ENCODE measurements at places on chromosomes 7 and 10. TPM values are rescaled to one million over a fixed set of nuclear protein-coding genes. Genes with fewer than 3 reads are reported as not detected.

Gene FAM131B
- total RNA-seq: 3.2 TPM

Gene TUBB8
- total RNA-seq: not detected

Gene CAV2
- total RNA-seq: 186 TPM

Gene STAMBPL1
- total RNA-seq: 48.9 TPM

Gene FGL2
- 86.5 TPM for total RNA-seq

Gene FRMPD2
- 0.20 TPM for total RNA-seq

Gene PRLHR
- not detected for total RNA-seq

Gene WNT8B
- not detected for total RNA-seq

Gene ENTPD1
- total RNA-seq: 2.7 TPM

Gene NOS3
- total RNA-seq: 0.33 TPM

Gene LBX1
- total RNA-seq: not detected

Gene HOXA5
- 1.2 TPM for total RNA-seq

Gene TAF6
- total RNA-seq: 63.1 TPM

Gene CFAP70
- total RNA-seq: 1.2 TPM

Gene CHST15
- total RNA-seq: 1.7 TPM

Gene SLIT1
- 0.07 TPM for total RNA-seq

Gene BLNK
- total RNA-seq: not detected

Gene DGKB
- 0.13 TPM for total RNA-seq

Gene MKLN1
- total RNA-seq: 43.2 TPM

Gene TLX1
- not detected for total RNA-seq

Gene STEAP4
- 5.9 TPM for total RNA-seq

Gene SVIL
- total RNA-seq: 376 TPM

Gene ABCC2
- 1.2 TPM for total RNA-seq

Gene TACC2
- 8.8 TPM for total RNA-seq

Gene CALN1
- not detected for total RNA-seq

Gene ADAM22
- 0.52 TPM for total RNA-seq

Gene AGAP9
- 4.0 TPM for total RNA-seq

Gene LAMTOR4
- total RNA-seq: 52.0 TPM

Gene ABHD11
- total RNA-seq: 7.5 TPM

Gene NEUROG3
- total RNA-seq: not detected

Gene CHST3
- 49.4 TPM for total RNA-seq

Gene IDI2
- total RNA-seq: not detected

Gene ZNF488
- total RNA-seq: not detected

Gene NEUROD6
- not detected for total RNA-seq

Gene PNLIP
- total RNA-seq: not detected

Gene TES
- total RNA-seq: 31.2 TPM

Gene SUN3
- total RNA-seq: not detected

Gene HTR5A
- total RNA-seq: not detected

Gene SKIDA1
- 0.36 TPM for total RNA-seq

All from smooth muscle cell of the pulmonary artery (primary cell).